ENCODE measurements at places on chromosomes 3 and 15.

DNA sequence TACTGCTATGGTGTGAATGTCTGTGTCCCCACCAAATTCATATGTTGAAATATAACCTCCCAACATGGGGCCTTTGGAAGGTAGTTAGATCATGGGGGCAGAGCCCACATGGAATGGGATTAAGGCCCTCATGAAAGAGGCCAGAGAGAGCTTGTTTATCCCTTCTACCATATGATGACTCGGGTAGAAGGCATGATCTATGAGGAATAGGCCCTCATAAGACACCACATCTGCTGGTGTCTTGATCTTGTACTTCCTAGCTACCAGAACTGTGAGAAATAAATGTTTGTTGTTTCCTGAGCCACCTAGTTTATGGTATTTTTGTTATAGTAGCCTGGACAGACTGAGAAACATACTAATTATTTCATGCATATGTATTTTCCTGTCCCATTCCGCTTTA is 51.9 kb downstream of the WWTR1 start:
- no peak for DNase-seq

DNA sequence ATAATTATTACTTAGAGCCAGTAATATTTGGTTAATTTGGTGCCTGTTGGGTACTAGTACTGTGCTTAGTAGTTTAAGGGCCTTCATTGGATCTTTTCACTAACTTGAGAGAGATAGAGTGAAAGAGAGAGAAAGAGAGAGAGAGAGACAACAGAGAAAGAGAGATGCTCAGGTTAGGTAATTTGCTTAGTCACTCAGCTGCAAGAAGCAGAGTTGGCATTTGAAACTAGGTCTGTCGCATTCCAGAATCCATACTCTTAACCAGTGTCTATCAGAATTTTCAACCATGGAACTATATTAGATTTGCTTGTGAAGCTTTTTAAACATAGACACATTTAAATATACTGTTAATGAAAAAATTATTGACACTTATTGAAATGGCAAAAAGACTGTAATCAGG is 31.1 kb upstream of the NUDT16 start:
- DNase-seq = no peak

DNA sequence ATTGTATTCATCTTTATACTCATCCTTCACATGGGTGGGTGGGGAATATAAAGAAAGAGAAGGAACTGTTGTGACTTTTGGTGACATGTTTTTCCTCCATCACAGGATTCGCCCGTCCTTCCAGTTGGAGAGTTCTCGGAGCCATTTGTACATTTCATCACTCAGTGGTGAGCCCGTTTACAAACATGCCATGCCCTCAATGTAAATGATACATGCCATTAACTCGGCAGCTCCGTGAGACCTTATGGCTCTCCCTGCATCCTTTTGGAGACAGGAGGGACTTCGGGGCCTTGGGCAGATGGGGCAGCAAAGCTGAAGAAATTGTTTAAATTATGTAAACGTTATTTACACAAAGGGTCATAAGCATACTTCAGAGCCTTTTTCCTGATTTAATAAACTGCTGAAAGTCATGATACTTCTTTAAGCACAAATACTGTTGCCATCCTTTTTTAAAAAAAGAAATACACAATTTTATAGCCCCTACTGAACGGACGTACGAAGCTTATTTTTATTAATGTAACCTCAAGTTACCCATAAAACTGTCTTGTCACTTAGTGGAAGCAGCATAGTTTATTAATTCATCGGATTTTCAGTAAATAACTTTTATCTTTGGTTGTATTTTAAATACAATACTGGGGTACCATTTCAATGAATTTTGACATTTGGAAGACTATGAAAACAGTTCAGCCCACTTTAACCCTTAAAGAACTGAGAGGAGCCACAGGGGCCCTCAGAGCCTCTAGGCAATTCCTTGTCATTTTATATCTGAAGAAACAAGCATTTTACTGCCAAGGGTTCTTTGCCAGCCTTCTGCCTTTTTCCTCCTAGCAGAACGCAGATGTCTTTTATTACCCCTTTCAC is 55.6 kb upstream of the SKOR1 start:
- no peak for DNase-seq

- no peak for DNase-seq
These were observed 795.0 kb downstream of the ROBO1 start for GRCh38 chr3:78972617-78973301.

GRCh38 chr3:4708230-4708629 is 215.1 kb downstream of the ITPR1 start:
- DNase-seq = no peak

DNA sequence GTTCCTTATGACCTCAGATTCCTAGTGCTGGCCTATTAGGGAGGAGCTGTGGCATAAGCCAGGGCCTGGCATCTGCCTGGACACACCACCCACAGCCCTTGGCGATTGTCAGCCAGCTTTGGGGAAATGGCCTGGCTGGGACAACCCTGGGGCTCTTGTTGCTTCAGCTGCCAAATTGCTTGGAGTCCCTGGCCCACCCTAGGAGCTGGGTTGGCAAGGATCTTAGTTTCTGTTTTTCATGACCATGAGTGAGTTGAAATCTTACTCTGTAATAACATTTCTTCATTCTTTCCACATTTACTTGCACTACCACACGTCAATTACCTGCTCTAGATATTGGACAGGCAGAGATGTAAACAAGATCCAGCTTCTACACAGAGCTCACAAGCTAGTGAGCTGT is 1.9 kb upstream of the MYZAP start:
- DNase-seq = no peak

GRCh38 chr3:102936511-102937045 is 501.8 kb downstream of the ZPLD1 start:
- no peak for DNase-seq

- no peak for DNase-seq
These were observed 64.4 kb upstream of the SNRPA1 start for GRCh38 chr15:101359365-101359947.

- no peak for DNase-seq
These were observed 618.1 kb downstream of the RBMS3 start for GRCh38 chr3:29899021-29899420.

- DNase-seq = no peak
These were observed 35.6 kb upstream of the TLE3 start for GRCh38 chr15:70133296-70133695.

DNA sequence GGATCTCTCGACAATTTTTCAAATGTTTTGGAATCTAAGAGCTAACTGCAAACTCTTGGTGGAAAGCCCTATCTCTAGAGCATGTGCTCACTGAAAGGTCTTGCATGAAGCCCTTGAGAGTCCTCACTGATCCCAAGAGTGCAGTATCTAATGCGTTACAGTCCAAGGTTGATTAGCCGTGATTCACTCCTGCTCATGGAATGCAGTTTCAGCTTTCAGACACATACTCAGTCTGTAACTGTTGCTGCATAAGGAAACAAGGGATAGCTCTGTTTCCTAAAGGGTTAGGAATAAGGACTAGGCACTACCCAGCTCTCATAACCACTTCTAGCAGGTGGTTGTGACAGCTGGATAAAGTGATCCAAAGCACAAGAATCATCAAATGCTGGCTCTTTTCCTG is 687.4 kb upstream of the CFAP20DC start:
- DNase-seq = no peak

DNA sequence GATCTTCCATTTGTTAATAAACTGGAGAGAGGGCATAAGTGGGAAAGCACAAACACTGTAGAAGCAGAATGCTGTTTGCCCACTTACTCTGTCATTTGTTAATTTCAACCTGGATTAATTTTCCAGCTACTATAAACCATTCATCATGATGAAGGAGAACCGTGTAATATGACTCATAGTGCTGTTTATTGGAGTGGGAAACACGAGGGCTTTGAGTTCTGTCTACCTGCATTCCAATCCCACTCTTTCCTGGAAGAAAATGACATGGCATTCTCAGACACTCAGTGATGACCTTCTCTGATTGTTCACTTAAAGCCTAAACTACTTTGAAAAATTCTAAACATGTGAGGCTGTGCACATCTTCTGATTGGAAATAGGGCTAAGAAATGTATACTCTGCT is 826.7 kb downstream of the AGBL1 start:
- no peak for DNase-seq

DNA sequence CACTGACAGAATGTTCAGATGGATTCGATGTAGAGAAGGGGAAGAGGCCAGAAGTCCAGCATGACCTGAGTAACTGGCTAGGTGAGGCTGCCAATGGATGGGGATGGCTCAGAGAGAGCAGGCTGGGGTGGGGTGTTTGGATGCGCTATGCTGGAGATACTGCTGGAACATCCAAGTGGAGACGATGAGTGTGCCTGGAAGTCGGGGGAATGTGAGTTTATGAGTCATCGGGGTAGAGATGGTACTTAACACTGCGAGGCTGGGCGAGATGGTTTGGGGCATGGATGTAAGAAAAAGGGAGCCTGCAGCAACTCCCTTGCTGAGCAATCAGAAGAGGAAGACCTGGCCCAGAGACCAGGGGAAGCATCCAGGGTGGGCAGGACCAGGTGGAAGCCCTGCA is 180.7 kb downstream of the SLCO3A1 start:
- no peak for DNase-seq

DNA sequence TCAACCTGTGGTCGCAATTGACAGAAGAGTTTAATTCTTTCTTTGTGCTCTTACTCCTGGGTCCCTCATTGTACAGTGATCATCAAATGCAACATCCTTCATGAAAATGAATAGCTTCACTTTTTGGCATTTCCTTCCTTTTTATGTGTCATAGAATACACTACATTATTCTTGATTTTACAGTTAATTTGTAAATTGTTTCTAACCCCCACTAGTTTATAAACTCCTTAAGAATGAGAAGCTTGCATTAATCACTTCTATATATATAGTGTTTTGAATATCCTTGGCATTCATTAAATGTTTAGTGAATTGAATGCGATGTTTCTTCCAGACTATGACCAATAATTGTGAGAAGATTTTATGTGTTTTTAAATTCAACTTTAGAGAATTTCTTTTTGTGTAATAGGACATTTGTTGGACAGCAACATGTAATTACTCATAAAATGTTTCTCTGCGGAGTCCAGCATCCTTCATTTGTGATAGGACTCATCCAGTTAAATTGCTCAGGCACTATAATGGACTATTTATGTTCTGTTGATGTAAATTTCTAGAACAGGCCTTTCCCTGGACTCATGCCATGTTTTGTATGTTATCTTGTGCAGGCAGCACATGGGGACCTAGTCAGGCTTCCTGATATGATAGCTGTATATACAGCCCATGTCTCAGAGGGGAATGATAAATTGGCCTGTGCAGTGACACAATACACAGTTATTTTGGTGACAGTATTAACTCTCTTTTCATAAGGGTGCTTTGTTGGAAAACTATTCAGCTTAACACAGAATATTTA is 51.3 kb downstream of the MBNL1 start:
- DNase-seq = no peak
